ENCODE measurements at places on chromosomes 12 and 14.

GRCh38 chr14:37720131-37720530, 124.7 kb downstream of the TTC6 start:
- no peak for DNase-seq

GRCh38 chr12:120842595-120842994, 61.6 kb downstream of the SPPL3 start:
- DNase-seq, result no peak

GRCh38 chr14:99586761-99587459, 17.1 kb downstream of the CCDC85C start:
- DNase-seq, result no peak

GRCh38 chr12:26750531-26751175, 82.3 kb downstream of the ITPR2 start:
- DNase-seq, result no peak

- no peak for DNase-seq
Observed at GRCh38 chr12:52070185-52070925, 577 bp downstream of the ATG101 start.

DNA sequence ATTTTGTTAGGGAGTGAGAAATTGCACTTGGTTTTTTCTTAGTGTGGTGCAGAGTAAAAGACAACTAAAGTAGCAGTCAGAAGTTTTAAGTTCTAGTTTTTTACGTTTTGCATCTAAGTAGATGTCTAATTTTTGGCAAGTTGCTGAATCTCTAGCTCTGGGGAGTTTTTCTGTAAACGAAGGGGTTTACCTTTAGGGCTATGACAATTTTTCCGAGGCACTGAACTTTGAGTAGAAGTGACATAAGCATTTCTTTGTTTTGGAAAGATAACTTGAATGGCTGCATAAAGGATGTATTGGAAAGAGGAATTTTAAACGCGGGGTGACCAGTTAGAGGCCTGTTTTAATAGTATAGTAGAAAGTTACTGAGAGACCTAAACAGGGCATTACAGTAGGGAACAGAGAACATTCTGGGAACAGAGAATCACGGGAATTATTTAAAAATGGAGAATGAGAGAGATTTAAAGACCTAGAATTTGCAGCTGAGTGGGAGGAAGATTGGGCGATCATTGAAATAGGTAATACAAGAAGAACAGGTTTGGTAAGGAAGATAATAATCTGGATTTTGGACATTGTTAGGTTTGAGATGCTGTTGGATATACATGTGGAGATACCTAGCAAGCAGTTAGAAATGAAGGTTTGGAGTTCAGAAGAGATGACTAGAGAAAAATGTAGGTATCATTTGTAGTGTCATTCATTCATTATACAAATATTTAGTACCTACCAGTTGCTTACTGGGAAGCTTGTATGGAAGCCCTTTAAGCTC, 1.2 kb downstream of the ZNF410 start:
- no peak for DNase-seq

- DNase-seq, result no peak
Observed at GRCh38 chr12:11540615-11541310, 108.7 kb upstream of the ETV6 start.
